ENCODE measurements at places on chromosomes 5 and 9.

DNA sequence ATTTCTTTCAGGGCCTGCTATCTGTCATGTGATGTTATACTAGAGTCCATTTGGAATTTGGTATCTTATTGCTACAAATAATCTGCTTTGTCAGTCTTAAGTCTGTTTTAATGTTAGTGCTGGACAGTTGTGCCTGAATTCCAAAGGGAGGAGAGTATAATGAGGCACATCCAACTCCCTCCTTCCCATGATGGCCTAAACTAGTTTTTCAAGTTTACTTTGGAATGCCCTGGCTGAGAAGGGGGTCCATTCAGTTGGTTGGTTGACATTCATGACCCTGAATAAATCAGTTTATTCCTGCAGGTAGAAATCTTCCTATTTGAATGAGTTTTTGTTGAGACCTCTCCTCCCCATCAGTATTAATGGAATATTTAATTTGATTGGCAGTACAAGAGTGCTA lies 9.4 kb upstream of the LRRTM2 start:
- no peak for DNase-seq

DNA sequence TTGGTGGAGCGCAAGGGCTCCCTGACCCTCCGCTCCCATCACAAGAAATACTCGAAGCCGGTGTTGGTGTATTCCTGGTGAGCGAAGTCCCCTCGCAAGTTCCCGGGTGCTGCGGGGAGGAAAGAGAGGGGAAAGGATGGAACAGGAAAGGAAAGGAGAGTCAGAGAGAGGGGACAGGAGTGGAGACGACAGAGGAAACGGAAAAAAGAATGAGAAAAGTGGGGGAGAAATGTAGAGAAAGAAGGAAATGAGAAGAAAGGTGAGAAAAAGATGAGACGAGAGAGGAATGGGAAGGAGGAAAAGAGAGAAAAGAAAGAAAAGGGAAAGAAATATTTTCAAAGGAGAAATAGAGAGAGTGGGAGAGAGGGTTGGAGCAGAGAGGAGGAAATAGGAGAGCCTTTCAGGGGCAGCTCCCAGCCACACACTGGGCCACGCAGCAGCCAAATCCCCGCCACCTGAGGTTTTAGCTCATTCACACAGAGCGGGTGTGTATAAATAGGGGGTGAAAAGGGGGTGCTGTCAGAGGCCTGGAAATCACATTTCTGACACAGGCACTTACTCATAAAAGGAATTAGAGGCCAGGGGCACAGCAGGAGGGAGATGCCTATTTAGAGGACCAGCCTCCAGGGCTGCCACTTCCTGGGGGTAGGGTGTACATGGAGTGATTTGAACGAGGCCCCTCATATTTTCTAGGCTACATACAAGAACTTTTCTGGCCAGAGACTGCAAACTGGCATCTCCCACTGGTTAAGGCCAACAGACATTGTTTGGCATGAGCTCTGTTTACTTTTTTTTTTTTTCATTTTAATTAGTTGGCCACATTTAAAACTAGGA lies 555 bp downstream of the CFAP95 start:
- no peak for DNase-seq

DNA sequence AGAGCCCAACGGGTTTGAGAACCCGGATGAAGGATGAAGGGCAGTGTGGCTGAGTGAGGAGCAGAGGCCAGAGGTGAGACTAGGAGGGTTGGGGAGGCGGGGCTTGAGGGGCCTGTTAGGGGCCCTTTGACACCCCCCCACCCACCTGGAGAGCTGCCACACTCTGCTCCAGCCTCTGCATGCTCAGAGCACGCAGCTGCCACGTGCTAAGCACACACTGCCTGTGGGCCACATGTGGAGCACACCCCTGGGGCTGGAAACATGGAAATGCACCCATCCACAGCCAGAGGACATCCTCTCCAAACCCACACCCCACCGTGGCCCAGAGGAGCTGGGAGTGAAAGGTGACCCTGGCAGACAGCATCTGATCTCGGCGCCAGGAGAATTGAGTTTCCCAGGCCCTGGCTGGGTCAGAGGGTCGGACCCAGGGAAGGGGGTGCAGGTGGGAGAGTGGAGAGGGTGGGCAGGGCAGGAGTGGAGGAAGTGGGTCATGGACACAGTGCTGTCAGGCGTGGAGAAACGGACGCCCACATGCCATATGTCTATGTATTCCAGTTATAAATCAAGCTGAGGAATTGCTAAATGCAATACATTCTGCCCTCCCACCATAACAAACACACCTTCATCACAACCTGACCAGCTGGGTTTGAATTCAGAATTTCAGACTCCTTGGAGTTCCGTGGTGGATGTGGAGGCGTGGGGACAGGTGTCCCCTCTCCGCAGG lies 5.9 kb downstream of the DNM1 start:
- DNase-seq, result no peak

DNA sequence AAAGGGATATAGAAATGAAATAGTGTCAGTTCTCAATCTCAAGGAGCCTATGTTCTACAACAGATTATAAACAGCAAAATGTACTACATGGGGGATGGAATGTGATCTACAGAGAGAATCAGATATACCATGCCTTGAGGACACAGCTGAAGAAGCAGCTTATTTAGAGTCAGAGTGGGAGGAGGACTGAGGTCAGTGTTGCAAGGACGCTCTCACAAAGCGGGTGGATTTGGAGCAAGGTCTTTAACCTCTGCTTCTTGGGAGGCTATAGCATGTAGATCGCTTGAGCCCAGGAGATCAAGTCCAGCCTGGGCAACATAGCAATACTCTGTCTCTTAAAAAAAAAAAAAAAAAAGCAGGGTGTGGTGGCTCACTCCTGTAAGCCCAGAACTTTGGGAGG lies 32.8 kb upstream of the PLIN2 start:
- no peak for DNase-seq

DNA sequence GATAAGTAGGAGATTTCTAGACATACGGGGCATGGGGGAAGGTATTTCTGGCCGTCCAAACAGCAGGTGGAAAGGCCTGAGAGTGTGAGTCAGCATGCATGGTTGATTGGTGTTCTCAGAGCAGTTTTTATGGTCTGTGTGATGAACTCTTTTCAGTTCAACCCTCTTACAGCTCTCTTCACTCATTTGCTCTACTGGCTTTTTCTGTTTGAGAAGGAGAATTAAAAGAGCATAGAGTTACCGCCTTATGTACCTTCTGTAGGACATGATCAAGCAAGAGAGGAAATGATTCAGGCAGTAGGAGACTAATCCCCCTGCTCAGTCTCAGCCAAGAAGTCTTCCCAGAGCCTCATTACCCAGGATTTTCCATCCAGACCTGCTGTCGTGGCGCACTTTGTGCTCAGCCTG lies 92.4 kb downstream of the PRDM6 start:
- DNase-seq, result no peak

DNA sequence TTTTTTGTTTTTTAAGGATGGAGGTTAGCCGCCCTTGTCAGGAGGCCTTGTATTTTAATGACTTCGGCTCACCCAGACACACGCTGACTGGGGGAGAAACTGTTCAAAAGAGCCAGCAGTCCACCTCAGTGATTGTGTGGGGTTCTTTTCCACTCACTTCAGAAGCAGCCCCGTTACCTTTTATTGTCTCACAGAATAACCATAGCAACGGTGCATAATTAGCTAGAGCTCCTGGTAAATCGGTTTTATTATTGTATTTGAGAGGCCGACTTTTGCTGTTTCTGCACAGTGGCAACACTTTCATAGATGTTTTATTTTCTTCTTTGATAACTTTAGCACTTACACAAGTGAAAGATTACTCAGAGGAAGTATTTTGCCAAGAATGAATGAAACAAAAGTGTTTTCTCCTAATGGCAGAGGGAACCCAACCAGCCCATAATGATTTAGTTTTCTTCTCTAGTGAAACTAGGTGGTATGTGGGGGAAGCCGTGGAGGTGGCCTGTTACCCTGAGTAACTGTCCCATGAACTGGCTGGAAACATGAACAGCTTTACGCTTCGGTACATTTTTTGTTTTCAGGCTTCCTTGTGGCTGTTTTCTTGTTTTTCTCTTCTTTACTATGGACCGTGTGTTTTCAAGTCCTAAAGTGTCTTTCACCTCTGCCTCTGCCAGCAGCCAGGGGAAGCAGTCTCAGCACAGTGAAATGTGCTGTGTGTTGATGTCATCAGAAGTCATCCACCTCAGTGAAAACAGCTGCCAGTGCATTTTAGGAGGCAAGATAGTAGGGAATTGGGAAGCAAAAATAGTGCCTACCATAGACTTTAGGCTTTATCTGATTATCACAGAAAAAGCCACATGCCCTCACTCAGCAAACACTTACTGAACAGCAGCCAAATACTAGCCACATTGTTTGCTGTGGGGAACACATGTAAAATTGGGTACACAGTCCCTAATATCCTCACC lies 414.7 kb downstream of the KDM4C start:
- DNase-seq, result no peak

DNA sequence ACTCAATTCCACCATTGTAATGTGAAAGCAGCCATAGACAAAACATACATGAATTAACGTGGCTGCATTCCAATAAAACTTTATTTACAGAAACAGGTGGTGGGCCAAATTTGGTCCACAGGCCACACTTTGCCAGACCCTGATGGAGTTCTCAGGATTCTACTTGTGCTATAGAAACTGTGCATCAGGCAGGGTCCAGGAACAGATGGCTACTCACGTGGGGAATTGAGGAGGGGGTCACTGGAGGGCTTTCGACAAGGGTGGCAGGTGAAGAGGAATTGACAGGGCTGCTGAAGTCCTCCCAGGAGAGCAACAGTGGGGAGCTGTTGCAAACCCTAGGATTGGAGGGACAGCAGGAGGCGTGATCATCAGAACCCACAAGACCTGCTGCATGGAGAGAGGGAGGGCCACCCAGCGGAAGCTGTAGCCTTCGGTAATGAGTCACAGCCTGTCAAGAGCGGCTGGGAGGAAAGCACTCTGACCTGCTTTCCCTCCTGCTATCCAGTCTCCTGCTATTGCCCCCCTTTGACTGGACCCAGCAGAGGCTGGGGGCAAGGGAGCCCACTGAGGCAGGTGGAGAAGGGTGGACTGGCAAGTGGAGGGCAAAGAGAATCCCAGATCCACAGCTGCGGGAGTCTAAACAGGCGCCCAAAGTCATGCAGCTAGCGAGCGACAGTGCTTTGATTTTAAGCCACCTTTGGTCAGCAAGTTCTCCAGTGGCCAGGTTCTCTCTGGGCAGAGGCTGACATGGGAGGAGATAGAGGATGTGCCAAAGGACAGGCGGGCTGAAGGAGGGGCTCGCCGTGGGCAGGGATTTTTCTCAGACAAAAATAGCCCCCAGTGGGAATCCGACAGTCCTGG lies 138.3 kb upstream of the SMIM23 start:
- DNase-seq, result no peak

- DNase-seq, result no peak
Measured at GRCh38 chr9:16258708-16259107, 611.8 kb downstream of the BNC2 start.

- no peak for DNase-seq
Measured at GRCh38 chr5:168624850-168625364, 45.7 kb upstream of the PANK3 start.

GRCh38 chr5:6554812-6555211 lies 78.0 kb downstream of the NSUN2 start:
- no peak for DNase-seq

DNA sequence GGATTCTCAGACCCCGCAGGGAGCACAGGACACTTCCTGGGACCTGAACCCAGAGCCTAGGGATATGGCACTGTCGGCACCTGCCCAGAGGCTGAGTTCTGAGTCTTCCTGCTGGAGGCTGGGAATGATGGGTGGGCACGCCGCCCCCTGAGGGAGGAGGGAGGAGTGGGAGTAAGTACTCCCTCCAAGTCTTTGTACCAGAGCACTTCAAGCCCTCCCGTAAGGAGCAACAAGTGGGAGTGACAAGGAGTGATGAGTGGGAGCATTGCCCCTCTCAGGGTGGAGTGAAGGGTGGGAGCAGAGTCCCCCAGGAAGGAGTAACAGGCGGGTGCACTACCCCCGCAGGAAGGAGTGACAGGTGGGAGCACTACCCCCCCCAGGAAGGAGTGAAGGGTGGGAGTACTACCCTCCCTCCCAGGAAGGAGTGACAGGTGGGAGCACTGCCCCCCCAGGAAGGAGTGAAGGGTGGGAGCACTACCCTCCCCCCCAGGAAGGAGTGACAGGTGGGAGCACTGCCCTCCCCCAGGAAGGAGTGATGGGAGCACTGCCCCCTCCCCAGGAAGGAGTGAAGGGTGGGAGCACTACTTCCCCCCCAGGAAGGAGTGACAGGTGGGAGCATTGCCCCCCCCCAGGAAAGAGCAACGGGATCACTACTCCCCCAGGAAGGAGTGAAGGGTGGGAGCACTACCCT lies 100.1 kb downstream of the CACNA1B start:
- no peak for DNase-seq

GRCh38 chr5:179732918-179733771 lies 523 bp downstream of the MAML1 start:
- no peak for DNase-seq

Data from stimulated activated CD4-positive, alpha-beta T cell treated with anti-CD3 and anti-CD28 coated beads, TNF-alpha, amount 100 ng/mL, for 4 hours (primary cell).